ENCODE measurements at places on chromosomes 13 and 19.

GRCh38 chr19:33035461-33035860, 29.2 kb downstream of the RHPN2 start:
- no peak for DNase-seq

- no peak for DNase-seq
Measured at GRCh38 chr13:19680751-19681150, 47.3 kb downstream of the MPHOSPH8 start.

GRCh38 chr13:80755910-80756309, 415.0 kb upstream of the SPRY2 start:
- DNase-seq, result no peak

DNA sequence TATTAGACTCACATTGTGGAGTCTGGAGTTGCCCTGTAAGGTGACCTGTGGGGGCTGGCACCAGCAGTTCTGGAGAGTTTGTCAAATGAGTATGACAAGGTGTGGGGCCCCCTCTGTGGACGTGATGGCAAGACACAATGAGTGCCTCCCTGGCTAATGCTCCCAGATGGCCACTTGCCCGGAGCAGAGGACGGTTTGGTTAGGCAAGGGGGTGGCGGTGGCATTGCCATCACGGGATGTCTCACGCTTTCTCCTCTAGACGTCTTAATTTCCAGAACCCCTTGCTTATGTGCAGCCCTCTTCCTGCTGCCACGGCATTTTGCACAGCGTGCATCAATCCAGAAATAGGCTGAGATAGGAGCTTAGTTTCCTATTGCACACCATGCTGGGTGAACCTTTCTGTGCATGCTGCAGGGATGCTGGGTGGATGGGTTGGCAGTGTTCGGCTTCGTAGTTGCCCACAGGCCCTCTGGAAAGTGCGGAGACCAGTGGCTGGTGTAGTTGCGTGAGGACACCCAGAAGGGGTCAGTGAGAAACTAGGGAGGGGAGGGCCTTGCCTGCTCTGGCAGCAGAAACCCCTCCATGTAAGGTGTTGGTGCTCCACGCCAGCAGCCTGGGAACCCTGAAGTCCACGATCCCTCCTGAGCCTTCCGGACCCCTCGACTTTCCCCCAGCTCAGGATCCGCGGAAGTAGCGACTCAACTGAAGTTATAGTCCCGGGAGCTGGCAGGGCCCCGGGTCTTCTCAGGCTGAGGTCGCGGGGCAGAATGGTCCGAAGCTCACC, 18.1 kb upstream of the LRP3 start:
- no peak for DNase-seq

DNA sequence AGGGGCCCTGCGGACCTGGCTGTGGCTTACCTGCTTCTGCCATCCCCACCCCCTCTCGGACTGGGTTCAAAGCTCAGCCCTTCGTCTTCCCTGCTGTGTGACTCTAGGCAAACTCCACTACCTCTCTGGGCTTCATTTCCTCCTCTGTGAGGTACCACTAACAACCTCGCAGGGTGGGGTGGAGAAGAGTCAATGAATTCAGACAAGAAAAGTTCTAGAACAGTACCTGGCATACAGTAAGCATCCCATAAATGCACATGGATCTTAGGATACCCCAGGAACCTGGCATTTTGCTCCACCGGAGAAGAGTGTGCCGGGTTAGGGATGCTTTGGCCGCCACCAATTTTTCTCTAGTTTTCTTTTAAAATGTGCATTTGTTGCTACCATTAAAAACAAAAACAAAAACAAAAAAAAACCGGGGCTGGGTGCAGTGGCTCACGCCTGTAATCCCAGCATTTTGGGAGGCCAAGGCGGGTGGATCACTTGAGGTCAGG, 3.4 kb downstream of the TLE5 start:
- no peak for DNase-seq

GRCh38 chr13:37645181-37645740, 46.7 kb upstream of the POSTN start:
- DNase-seq, result no peak

DNA sequence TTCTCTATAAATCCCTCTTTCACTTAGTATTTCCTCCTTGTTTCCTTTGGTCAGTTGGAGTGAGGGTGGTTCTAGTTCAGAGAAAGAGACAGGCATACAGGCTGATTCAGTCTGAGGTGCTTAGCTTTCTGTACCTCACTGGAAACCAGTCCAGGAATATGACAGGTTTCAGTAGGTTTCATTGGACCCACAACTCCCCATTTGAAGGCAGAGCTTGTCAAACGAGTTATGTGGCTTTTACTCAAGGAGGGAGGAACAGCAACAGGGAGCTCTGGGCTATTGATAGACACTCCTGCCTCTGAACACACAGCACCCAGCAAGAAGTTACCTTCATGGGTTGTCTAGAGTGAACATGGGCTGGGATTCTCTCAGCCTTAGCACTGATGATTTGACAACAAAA, 14.5 kb downstream of the ACTN4 start:
- DNase-seq, result no peak

- DNase-seq, result no peak
Measured at GRCh38 chr19:40370997-40371801, 18.8 kb downstream of the HIPK4 start.

- no peak for DNase-seq
Measured at GRCh38 chr13:46571189-46571908, 18.4 kb downstream of the LRCH1 start.

- DNase-seq, result no peak
Measured at GRCh38 chr13:60431108-60431700, 34.2 kb downstream of the TDRD3 start.

DNA sequence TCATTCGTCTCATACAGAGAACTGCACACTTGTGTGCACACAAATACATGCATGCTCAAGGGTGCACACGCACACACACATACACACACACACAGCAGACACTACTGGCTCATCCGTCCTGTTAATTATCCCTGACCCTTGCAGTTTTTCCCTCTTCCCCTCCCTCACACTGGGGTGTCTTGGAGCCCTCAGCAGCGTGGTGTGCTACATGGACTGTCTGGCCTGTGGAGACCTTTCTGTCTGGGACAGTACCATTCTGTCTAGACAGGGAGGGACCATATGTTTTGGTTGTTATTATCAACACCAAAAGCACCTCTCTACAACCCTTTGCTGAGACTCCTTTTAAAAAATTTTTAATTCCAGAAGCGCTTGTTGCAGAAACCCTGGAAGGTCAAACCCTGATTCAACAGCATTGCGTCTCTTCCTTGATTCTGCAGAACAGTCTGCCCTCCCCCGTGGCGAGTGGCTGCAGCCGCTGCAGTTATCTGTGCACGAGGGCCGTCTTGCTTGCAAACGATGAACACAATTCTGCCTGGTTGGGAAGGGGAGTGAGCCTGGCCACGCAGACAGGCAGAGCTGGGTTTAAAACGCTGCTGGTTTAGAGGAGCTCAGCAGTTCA, 374.0 kb downstream of the IRS2 start:
- DNase-seq, result no peak

- DNase-seq, result no peak
Measured at GRCh38 chr13:95499811-95500712, 52.5 kb upstream of the CLDN10 start.

- no peak for DNase-seq
Measured at GRCh38 chr13:82878536-82878935, 1003.7 kb downstream of the SLITRK1 start.

DNA sequence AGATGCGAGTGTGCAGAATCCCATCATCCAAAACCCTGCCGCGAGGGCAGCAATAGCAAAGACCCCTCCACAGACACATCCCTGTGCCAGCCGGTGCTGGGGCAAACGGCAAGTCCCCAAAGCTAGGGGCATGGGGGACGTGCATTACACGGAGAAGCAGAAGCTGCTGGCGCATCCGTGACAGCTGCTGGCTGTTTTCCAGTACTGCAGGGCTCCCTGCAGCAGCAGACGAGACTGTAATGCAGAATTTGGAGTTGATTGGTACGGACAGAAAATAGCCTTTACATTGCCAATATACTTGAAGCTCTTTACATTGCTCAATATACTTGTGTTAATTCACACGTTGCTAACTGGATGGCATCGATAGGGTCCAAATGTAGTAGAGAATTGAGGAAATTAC, 77.2 kb upstream of the TMTC4 start:
- DNase-seq, result no peak

- no peak for DNase-seq
Measured at GRCh38 chr13:27053210-27053884, 118.3 kb downstream of the USP12 start.

DNA sequence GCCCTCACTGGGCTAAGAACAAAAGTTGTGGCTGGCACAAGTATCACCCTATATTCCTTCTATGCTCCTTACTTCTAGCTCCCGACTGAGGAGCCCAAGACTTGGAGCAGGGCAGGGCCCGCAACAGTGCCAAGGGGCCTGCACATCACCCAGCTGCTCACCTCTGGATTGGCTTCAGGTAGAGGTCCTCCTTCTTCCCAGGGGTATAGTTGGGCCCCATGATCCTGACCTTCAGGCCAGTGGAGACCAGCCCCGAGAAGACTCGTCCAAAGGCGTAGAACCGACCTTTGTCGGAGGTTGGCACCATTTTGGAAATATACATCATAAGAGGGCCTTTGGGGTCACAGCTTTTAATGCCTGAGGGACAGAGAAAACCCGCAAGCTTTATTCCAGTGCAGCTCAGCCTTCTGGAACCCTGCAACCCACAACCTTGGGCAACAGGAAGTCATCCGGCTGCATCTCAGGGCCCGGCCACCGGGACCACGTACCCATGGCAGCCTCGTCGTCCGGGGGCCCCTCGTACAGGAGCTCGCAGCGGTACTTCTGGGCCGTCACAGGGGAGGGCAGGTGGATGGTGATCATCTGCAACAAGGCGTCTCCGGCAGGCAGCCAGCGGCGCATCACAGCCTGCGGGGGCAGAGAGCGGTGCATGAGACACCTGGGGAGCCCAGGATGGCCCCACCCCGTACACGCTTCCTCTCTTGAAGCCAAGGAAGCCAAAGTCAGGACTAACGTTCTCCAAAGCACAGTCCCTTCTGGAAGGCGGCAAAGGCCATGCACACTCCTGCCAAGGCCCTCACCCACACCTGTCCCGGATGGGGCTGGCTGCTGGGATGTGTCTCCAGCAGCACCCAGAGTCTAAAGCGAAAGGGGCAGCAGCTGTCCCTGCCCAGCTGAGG, 4.7 kb downstream of the EEF2 start:
- no peak for DNase-seq

DNA sequence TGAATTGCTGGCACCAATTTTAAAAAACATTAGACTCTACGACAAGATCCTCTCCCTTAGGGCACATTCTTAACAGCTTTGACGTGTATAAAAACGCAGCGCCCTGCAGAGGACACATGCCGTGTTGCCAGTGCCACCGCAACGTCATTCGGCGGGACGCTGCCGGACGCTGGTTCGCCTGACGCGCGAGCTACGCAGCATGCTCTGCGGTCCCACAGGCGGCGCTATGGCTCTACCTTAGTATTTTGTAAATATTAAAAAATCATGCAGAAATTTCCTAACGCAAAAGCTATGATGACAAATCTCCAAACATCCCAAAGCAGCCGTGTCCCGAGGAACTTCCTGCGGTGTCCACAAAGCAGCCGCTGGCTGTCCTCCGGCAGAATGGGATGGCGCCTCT, 4.2 kb upstream of the ADPRHL1 start:
- no peak for DNase-seq

DNA sequence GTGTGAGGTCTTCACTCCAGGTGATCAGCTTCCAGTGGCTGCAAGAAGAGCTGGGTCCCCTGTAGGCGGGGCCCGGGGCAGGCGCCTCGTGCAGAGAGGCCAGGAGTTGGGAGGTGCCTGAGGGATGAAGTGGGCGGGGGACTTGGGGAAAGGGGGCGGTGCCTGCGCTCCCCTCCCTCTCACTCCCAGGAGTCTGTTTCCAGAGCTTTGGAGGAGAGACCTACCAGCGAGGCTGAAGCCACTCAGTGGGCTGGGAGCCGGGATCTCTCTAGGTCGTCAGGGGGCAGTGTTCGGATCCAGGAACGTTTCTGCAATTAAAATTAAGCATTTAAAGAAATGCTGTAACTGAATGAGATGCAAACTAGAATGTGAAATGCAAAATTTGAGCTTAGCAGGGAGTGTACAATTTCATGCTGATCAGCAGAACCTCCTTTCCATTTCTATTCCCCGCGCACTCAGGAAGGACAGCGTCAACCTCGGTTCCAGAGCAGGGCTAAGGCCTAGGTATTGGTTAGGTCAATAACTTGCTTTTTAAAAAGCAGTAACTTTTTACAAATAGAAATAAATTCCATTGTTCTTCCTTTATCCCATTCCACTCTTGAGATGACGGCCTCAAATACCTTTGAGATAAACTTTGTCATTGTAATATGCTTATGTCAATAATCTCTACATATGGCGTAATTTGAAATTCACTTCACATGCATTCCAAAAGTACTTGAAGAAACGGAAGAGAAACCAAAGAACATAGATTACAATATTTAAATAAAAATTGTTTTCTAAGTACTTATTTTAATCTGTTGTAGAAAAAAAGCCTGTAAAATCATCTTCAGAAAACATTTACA, 11.6 kb downstream of the ZNF160 start:
- no peak for DNase-seq

DNA sequence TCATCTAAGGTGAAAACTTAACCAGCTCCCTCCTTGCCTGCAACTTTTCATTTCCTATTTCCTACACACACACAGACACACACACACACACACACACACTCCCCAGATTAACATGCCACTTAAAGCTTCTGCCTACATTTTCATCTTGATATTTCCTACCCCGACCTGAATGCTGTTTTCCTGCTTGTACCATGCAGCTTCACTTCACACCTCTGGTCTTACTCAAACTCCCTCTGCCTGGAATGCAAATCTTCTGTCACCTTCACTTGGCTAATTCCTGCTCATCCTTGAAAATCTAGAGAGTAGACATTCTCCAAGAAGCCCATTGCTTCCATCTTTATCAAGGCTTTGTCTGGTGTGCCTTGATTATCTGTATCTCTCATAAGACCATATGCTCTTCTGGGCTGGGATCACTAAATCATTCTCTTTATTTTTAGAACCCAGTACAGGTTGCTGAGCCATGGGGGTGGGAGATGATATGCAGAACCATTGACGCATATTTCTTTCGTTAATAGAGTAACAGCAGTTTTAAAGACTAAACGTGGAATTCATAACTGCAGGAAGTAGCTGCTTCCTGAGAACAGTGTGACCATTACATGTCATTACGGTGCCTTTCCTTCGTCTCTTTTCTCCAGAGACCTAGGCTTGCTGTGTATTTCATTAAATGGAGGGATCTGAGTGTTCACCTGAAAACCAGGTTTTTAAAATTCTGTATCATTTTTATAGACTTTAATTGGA, 37.7 kb downstream of the CNMD start:
- no peak for DNase-seq

DNA sequence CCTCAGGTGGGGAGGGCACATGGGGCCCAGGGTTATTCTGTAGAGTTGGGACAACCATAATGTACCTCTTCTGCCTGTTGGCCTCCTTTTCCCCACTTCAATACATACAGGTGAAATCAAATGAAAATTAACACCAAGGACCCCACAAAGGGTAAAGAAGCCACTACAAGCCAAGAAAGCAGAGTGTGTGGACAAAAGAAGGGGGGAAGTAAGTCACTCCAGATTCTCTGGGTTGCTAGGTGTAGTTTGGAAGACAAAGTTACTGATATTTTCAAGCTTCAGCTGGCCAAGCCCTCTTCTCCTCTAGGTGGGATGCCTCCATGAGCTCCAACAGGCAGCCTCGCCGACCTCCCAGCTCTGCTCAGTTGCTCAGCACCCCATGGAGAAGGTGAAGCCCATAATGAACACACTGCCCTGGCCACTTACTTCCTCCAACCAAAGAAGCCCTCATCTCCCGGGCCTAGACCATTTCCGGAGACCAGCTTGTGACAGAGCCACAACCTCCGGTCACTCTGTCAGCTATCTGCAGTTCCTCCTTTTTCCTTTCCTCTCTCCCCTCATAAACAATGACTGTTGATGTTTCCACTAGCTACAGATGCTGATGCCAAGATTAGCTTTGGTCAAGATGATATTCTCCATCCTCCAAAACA, 66.8 kb upstream of the MED4 start:
- no peak for DNase-seq
